ENCODE measurements at places on chromosomes 5 and 9.

GRCh38 chr9:98121058-98121457, 2.0 kb upstream of the TRIM14 start:
- DNase-seq, result no peak

GRCh38 chr5:119400245-119400644, 44.4 kb downstream of the TNFAIP8 start:
- DNase-seq, result peak; percentile 67

DNA sequence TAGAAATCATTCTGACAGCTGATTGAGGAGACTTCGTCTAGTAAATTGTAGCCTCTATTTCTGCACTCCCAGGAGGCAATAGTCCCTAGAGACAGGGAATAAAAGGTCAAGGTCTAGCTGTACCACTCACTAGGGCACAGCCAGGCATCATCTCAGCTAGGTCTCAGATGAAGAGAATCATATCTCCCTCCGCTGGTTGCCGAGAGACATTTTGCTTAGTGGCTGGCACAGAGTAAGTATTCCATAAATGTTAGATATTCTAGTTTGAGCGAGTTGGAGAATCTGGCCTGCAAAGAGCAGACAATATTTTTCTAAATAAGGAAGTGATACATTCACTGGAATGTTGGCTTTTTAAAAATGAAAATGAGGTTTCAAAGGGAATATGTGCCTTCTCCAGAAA, 180.4 kb upstream of the ACTBL2 start:
- DNase-seq, result no peak

DNA sequence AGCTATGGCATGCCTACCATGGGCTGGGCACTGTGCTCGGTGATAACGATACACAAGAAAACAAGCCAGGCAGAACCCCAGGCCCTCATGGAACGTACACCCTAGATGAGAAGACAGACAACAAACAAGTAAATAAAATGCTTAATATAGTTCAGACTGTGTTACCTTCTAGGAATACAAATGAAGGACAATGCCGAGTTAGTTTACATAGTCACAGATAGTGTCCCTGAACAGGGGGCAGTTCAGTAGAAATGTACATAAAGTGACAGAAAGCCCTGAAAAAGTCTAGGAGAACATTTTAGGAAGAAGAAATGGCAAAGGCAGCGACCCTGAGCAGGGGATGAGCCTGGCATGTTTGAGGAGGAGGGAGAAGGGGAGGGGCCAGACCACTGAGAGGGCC, 21.7 kb downstream of the SLC22A5 start:
- DNase-seq, result no peak

DNA sequence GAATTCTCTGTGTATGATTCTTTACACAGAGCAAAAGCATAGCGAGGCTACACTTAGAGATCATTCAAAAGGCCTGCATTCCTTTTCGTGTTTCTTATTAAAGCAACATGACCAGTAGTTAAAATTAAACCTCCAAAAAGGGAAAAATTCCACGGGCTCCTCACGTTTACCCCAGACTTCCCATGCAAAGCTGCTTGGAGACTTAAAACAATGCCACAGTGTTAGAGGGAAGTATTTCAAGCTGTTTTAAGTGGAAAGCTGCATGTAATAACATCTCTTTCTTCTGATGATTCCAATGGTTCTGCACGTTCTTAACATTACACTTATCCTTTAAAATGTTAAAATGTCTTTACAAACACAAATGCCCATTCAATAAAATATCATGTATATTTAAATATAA, 405.2 kb downstream of the SEMA5A start:
- no peak for DNase-seq

DNA sequence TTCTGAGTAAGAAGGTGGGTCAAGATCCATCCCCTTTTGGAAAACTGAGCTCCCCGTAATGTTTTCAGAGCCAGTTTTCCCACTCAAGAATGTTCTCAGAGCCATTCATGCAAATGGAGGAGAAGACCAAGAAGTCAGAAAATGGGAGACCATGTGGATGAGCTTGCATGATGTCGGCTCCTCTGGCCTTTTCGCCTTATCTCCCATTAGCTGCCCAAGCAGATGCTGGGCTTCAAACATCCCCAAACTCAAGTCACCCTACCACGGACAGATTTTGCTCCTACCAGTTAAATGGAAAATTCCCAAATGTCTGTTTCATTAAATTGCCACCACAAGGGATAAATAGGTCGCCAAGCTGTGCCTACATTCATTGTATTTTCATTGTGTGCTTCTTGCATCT, 161.4 kb downstream of the ICE1 start:
- no peak for DNase-seq

DNA sequence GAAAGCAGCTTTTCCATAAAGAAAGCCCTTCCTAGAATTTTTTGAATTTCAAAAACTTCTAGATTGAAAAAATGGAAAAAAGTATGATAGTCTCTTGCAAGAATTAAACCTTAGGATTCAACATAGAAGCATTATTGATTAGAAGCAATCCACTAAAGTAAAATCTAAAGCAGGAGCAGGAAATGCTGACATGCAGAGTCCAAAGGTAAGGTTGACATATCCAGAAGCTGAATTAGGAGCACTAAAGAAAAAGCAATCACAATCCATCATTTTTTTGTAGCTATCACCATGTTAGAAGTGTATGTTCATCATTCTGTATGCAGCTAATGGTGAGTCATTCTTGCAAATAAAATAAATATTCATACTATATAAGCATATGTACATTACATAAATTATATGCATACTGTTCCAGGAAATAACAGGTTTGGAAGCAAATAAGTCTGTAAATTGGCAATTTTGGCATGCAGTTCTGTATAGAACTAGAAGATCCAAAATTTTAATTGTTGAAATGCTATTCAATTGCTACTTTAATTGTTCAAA, 39.4 kb upstream of the RNF180 start:
- no peak for DNase-seq

DNA sequence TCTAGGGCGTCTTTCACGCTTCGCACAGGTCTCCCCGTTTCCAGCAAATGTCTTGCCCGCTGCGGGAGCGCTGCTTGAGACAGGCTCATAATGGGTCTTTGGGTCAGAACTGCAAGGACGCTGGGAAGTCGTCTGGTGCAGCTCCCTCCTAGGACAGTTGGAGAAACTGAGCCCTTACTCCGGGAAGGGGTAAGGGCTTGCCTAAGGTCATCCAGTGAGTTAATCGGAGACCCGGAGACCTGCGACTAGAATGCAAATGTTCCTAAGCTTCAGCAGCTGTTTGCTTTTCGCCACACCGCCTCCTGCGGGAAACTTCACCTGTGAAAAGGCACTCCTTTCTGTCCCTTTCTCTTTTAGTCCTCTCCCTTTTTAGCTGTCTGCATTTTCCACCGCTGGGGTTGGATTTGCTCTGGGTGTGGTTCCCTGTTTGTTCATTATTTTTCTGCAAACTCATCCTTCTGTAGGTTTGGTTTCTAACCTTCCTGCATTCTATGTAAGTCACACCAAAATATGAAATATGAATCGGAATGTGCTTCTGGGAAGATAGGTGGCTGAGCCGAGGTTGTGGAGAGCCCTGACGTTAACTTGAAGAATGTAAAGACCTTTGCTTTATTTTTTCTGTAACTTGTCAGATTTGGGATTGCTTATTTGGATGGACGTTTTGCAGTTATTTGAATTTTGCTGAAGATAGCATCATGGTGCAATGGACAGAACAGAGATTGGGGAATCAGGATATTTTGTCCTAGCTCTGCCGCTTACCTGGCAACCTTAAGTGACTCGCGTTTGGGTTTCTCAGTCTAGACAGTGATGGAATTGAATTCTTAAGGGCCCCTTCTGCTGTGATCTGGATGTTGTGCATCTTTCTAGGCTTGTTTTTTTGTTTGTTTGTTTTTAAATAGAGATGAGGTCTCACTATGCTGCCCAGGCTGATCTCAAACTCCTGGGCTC, 909 bp downstream of the SLC36A1 start:
- DNase-seq, result no peak

DNA sequence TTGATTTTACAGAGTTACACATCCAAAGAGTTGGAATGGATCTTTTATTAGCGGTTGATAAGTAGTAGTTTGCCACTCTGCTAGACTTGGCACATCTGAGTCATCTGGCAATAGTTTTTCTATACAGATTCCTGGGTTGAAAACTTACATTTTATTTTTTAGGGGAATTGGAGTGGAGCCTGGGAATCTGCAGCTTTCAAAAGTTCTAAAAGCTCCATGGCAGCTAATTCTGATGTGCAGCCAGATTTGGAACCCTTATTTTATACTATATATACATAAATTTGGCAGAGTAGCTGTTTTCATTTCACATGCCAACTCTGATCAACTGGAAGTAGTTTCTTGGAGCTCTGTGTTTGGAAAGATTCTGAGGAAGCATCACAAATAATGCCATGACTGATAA, 715.5 kb downstream of the TLR4 start:
- no peak for DNase-seq

DNA sequence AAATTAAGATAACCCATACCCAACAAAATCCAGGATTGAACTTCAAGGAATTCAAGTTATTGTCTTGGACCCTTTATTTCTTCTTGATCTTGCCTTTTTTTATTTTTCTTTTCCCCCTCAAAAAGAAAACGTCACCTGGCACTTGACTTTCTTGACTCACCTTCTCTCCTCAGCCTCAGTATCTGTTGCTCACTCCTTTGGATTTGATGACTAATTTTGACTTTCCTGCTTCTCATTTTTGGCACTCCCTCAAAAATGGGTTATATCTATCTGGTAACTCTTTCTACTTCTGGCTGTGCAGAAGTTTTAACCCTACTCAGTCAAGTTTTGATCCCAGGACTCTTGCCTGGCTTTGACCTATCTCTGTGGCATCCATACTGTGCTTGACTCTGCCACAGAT, 66.6 kb upstream of the SPATA31D4 start:
- DNase-seq, result peak; percentile 65

DNA sequence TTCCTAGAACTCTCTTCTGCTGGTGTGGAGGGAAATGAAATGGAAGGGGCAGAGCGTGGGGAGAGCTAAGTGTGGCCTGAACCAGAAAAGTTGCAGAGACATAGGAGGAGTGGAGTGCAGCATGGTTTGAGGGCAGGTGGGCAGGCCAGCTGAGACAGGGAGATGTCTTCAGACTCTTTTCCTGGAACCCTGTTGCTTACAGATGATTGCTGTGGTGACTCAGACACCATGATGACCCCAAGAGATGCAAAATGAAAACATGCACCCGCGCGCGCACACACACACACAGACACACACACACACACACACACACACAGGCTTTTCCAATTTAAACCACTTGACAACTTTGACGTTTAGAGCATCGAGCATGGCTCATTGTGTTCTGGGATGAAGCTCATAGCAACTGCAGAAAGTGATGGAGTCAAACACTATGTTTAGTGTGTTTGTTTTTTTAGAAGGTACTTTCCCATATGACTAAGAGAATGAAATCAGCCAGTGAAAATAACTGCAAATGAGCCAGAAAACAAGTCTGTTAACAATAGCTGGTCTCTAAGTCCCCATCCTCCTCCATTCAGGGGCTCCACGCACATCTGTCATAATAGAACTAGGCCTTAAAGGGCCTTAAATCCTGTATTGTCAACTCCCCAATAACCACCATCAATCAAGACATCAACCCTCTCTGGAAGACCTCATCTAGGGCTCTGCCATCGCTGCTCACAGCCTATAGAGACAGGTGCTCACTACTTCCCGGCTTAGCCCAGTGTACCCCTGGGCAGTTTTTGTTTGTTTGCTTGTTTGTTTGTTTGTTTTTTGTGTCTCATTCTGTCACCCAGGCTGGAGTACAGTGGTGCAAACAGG, 9.6 kb downstream of the TMOD1 start:
- DNase-seq, result no peak

DNA sequence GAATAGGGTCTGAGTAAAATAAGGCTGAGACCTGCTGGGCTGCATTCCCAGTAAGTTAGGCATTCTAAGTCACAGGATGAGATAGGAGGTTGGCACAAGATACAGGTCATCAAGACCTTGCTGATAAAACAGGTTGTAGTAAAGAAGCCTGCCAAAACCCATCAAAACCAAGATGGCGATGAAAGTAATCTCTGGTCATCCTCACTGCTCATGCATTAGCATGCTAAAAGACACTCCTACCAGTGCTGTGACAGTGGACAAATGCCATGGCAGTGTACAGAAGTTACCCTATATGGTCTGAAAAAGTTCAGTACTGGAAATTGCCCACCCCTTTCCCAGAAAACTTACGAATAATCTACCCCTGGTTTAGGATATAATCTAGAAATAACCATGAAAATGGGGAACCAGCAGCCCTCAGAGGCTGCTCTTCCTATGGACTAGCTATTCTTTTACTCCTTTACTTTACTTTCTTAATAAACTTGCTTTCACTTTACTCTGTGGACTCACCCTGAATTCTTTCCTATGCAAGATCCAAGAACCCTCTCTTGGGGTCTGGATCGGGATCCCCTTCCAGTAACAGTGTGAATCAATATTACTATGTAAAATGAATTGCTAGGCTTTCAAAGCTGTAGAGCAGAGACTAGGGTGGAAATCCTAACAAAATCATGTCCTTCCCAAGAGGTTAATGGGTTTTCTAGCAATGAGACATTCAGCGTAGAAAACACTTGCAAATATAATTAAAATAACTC, 257.8 kb downstream of the KIAA0825 start:
- DNase-seq, result no peak

- no peak for DNase-seq
Measured at GRCh38 chr5:151097061-151097460, 16.2 kb upstream of the TNIP1 start.

- peak; percentile 60 for DNase-seq
Measured at GRCh38 chr5:18195910-18196309, 561.6 kb downstream of the TAF11L14 start.

DNA sequence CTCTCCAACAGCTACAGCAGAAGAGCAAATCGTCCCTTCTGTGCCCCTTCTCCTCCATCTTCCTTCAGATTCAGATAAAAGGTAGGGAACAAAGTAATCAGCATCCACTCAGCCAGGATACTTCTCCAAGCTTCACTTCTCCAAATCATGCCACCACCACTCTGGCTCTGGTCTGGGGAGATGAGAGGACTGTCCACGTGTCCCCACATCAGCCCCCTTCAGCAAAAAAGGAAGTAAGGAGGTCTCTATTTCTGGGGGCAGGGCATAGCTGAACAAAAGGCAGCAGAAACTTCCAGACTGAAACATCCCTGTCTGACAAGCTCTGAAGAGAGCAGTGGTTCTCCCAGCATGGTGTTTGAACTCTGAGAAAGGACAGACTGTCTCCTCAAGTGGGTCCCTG, 116.9 kb downstream of the C5orf15 start:
- DNase-seq, result no peak

DNA sequence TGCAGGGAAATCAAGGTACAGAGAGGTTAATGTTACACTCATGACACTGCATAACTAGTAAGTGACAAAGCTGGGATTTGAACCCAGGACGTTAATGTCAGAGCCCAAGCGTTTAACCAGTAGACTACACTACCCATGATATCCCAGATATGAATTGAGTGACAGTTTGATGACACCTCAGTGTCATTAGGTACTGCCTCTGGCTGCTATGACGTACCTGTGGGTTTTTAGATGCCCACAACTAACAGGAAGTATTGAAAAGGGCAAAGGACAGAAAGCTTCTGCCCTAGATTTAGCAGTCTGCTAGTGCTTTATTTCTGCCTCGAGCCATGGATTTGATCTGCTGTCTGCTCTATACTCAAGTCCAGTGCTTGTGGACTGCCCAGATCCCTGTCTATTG, 56.2 kb downstream of the GLRA1 start:
- DNase-seq, result no peak

Measured in epithelial cell of prostate (primary cell).